Lung (tissue), 17 donors: ENCODE measurements at places on chromosomes 1 and 21. TPM values are rescaled to one million over a fixed set of nuclear protein-coding genes. Genes with fewer than 3 reads are reported as not detected.

- H3K4me1 ChIP-seq = peaks cover 8% of the 10 kb centered on the region
- no peak overlapping the region for H3K4me3 ChIP-seq
- DNase-seq = no peak
- no peak overlapping the region for H3K27ac ChIP-seq
Measured at GRCh38 chr1:221867003-221867402, 125.1 kb upstream of the DUSP10 start.

The DCDC2B gene
- 7.2 TPM for total RNA-seq

- no peak overlapping the region for H3K27ac ChIP-seq
- DNase-seq = peak; percentile 82
- no peaks in the 10 kb centered on the region for H3K36me3 ChIP-seq
- H3K4me1 ChIP-seq = no peaks in the 10 kb centered on the region
- no peak overlapping the region for H3K4me3 ChIP-seq
Measured at GRCh38 chr1:27862671-27863537, 9.4 kb upstream of the THEMIS2 start.

DNA sequence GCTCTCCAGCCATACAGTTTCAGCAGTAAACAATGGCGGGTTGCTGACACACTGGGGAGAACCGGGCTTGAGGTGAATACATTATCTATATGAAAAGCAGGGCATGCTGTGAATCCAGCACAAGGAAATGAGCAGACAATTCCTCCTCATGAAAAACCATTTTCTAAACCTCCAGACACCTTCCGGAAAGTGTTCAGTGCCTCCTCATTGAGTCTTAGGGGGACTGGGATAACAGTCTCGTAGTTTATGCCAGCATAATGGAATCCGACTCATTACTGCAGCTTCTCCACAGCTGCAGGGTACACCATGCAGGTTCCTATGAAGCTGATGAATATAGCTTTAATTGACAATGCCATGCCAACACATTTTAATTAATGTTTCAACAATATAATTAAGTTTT is 284.1 kb downstream of the BACH1 start:
- DNase-seq = no peak
- H3K36me3 ChIP-seq = no peaks in the 10 kb centered on the region
- no peak overlapping the region for H3K27ac ChIP-seq
- no peak overlapping the region for H3K4me3 ChIP-seq
- H3K27me3 ChIP-seq = no peaks in the 10 kb centered on the region

- no peak overlapping the region for H3K4me3 ChIP-seq
- H3K36me3 ChIP-seq = no peaks in the 10 kb centered on the region
- H3K27me3 ChIP-seq = peaks cover 27% of the 10 kb centered on the region
- DNase-seq = no peak
- no peaks in the 10 kb centered on the region for H3K4me1 ChIP-seq
- no peak overlapping the region for H3K27ac ChIP-seq
Measured at GRCh38 chr1:38686167-38686926, 173.2 kb downstream of the RRAGC start.

DNA sequence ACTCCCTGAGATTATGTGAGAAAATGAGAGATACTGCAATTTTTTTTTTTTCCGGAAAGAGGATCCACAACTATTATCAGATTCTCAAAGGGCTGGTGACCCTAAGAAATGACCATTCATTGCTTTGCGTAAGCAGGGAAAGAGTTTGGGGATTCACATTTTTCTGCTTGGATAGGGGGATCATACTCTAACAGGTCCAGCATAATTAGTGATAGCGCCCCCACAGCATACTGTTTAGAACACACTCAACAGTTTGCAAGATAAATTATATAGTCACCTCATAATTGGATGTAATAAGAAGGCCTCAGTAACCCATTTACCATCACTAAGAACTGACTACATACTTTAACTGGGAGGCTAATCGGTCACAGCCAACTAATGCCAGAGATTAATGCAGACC is 1.9 kb downstream of the CCT3 start:
- no peak overlapping the region for H3K4me3 ChIP-seq
- no peaks in the 10 kb centered on the region for H3K27me3 ChIP-seq
- H3K36me3 ChIP-seq = peaks cover 9% of the 10 kb centered on the region
- DNase-seq = no peak
- peaks cover 2% of the 10 kb centered on the region for H3K4me1 ChIP-seq

The CFAP74 gene
- 20.8 TPM for total RNA-seq

DNA sequence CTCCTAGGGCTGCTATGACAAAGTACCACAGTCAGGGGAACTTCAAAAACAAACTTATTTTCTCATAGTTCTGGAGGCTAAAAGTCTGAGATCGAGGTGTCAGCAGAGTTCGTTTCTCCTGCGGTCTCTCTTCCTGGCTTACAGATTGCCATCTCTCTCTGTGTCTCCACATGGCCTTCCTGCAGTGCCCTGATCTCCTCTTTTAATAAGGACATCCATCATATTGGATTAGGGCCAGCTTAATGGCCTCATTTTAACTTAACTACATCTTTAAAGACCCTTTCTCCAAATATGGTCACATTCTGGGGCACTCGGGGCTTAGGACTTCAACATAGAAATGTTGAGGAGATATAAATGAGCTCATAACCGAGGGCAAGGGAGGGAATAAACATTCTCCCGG is 12.2 kb downstream of the C1orf74 start:
- no peak overlapping the region for H3K4me3 ChIP-seq
- H3K27me3 ChIP-seq = no peaks in the 10 kb centered on the region
- H3K36me3 ChIP-seq = no peaks in the 10 kb centered on the region
- H3K4me1 ChIP-seq = peaks cover 13% of the 10 kb centered on the region
- DNase-seq = peak; percentile 70

GRCh38 chr1:25683731-25684130 is 67.1 kb downstream of the MAN1C1 start:
- no peaks in the 10 kb centered on the region for H3K27me3 ChIP-seq
- DNase-seq = no peak
- H3K36me3 ChIP-seq = no peaks in the 10 kb centered on the region
- no peak overlapping the region for H3K27ac ChIP-seq
- peaks cover 13% of the 10 kb centered on the region for H3K4me1 ChIP-seq
- H3K4me3 ChIP-seq = no peak overlapping the region

The FCN3 gene
- total RNA-seq = 611 TPM

- H3K27ac ChIP-seq = no peak overlapping the region
- H3K4me1 ChIP-seq = peaks cover 8% of the 10 kb centered on the region
- H3K27me3 ChIP-seq = no peaks in the 10 kb centered on the region
- no peak for DNase-seq
- H3K36me3 ChIP-seq = no peaks in the 10 kb centered on the region
Measured at GRCh38 chr1:243477731-243478290, 222.0 kb downstream of the SDCCAG8 start.

DNA sequence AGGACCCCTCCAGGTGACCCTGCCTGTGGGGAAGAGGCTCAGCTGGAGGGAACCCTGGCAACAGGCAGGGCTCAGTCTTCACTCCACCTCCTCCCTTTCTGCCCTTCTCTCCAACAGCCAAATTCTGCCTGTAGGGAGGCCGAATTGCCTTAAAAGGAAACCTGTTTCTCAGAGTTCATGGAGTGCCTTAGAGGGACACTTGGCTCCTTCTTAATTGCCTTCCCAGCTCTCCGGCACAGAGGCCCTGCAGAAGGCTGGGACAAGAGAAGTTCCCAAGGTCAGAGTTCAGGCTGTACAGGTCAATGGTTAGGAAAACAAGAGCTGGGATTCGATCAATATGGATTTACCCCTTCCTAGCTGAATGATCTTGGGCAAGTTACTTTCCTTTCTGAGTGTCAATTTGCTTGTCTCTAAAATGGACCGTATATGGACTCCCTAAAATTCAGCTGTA is 6.2 kb downstream of the CSRP1 start:
- peak overlapping the region; percentile 33 for H3K27ac ChIP-seq
- H3K36me3 ChIP-seq = peaks cover 7% of the 10 kb centered on the region
- DNase-seq = peak; percentile 66
- no peaks in the 10 kb centered on the region for H3K27me3 ChIP-seq

DNA sequence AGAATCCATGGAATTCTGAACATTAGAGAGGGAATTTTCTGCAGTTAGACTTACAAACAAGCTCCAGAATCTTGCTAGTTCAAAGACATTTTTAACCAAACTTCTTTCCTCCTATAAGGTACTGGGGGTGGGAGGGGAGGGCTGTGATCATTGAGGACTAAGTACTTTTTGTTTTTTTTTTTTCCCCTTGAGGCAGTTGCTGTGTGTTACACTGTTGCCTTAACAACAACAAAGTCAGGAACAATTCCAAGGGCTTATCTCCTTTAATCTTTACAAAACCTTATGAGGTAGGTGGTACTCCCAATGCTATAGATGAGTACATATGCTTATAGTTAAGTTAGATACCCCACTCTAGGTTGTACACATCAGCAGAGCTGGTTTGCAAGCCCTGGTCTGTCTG is 62.9 kb downstream of the PPP1R12B start:
- H3K4me1 ChIP-seq = no peaks in the 10 kb centered on the region
- peak overlapping the region; percentile 84 for H3K27ac ChIP-seq
- no peak overlapping the region for H3K4me3 ChIP-seq
- H3K36me3 ChIP-seq = no peaks in the 10 kb centered on the region

GRCh38 chr1:57672346-57673140 is 248.7 kb upstream of the DAB1 start:
- no peak overlapping the region for H3K4me3 ChIP-seq
- no peaks in the 10 kb centered on the region for H3K36me3 ChIP-seq
- H3K4me1 ChIP-seq = no peaks in the 10 kb centered on the region
- H3K27ac ChIP-seq = no peak overlapping the region
- no peak for DNase-seq
- no peaks in the 10 kb centered on the region for H3K27me3 ChIP-seq

The ZBTB48 gene
- 41.3 TPM for total RNA-seq

GRCh38 chr1:92831368-92831761 is 475 bp upstream of the RPL5 start:
- no peak for DNase-seq
- H3K36me3 ChIP-seq = peaks cover 16% of the 10 kb centered on the region
- no peak overlapping the region for H3K27ac ChIP-seq
- no peak overlapping the region for H3K4me3 ChIP-seq
- no peaks in the 10 kb centered on the region for H3K27me3 ChIP-seq
- peaks cover 23% of the 10 kb centered on the region for H3K4me1 ChIP-seq

DNA sequence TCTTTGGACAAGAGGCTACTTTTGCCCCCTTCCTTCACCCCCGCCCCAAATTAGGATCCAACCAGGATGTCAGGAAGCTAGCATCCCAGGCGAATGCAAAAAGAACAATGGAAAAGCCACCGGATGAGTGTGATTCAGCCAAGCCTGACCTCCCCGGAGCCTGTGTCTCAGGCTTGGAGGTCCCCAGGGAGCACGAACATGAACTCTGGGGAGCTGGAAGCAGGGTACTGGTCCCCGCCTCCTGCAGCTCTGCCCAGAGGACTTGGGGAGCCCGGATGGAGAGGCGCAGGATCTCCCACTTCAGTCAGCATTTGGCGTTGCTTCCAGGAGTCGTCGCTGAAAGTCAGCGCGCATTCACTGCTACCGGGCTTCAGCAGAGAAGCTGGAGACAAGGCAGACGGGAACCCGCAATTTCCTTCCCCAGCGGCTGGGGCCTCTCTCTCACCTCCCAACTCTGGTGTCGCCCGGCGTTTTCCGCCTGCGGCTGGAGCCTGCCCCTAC is 1.8 kb upstream of the TBX15 start:
- peaks cover 100% of the 10 kb centered on the region for H3K27me3 ChIP-seq
- H3K4me1 ChIP-seq = peaks cover 7% of the 10 kb centered on the region
- H3K4me3 ChIP-seq = no peak overlapping the region
- no peaks in the 10 kb centered on the region for H3K36me3 ChIP-seq

The GPR25 gene
- 0.49 TPM for total RNA-seq

The C1QTNF12 gene
- total RNA-seq = 1.5 TPM

The ADAMTS4 gene
- 18.8 TPM for total RNA-seq

DNA sequence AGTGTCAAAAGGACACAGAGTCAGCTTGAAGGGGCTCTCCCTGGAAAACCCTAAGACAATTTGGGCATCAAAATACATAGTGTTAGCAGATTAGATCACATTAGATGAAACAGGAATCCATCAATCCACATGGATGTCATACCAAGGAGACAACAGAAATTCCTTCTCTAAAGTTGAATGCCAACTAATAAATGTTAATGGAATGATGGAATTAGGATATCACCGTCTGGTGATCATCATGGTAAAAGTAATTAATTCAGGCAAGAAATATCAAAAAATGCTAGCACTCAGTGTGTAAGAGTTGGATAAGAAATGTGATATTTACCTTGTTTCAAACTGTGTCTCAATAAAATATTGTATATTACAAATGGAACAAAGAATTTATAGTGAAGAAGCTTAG is 10.9 kb upstream of the SLC25A24 start:
- no peaks in the 10 kb centered on the region for H3K4me1 ChIP-seq
- DNase-seq = no peak
- H3K27ac ChIP-seq = no peak overlapping the region
- H3K4me3 ChIP-seq = no peak overlapping the region
- H3K27me3 ChIP-seq = no peaks in the 10 kb centered on the region

The PCSK9 gene
- total RNA-seq = 26.6 TPM

The RRP1B gene
- 14.6 TPM for total RNA-seq

- no peak overlapping the region for H3K27ac ChIP-seq
- H3K4me1 ChIP-seq = no peaks in the 10 kb centered on the region
- no peaks in the 10 kb centered on the region for H3K27me3 ChIP-seq
- no peak for DNase-seq
- no peak overlapping the region for H3K4me3 ChIP-seq
Measured at GRCh38 chr1:240516069-240516468, 95.9 kb downstream of the GREM2 start.

DNA sequence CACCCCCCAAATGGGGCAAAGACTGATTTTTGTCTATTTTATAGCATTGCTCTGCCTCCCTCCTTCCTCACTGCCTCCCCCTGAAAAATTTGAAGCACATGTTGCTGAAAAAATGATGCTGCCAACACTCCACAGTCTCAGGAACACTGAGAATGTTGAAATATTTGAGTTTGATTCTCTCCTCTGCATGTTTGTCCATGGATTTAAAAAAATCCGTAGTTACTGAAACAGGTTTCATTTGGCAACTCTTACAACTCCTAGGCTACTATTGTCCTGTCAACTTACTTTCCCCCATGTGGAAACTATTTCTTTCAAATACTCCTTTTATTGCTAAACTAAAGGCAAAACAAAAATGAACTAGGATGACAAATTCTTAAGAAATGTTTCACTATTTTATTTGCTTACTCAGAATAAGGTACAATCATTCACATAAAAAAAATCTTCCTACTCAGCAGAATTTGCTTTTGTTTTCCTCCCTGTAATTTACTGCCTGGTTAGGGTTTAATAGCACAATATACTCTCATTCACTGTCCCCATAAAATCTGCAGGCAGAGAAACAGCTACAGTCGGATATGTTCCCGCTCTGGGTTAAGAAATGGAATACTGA is 50.2 kb downstream of the C21orf91 start:
- no peak overlapping the region for H3K4me3 ChIP-seq
- DNase-seq = no peak
- H3K4me1 ChIP-seq = no peaks in the 10 kb centered on the region
- H3K27me3 ChIP-seq = no peaks in the 10 kb centered on the region
- H3K27ac ChIP-seq = no peak overlapping the region
- H3K36me3 ChIP-seq = no peaks in the 10 kb centered on the region

GRCh38 chr1:206540044-206540780 is 32.9 kb downstream of the RASSF5 start:
- DNase-seq = peak; percentile 87
- no peak overlapping the region for H3K4me3 ChIP-seq
- H3K27me3 ChIP-seq = no peaks in the 10 kb centered on the region
- no peaks in the 10 kb centered on the region for H3K4me1 ChIP-seq
